ENCODE measurements at places on chromosomes 12 and 14. TPM values are rescaled to one million over a fixed set of nuclear protein-coding genes. Genes with fewer than 3 reads are reported as not detected.
A peak's percentile ranks its signal among the peaks of the same experiment; 100 is the strongest.

KRT1 gene
- total RNA-seq, result not detected

KRT79 gene
- total RNA-seq, result not detected

KCNC2 gene
- total RNA-seq, result not detected

ZC2HC1C gene
- total RNA-seq, result 0.76 TPM

IL31 gene
- not detected for total RNA-seq

KDM5A gene
- total RNA-seq, result 126 TPM

FOXA1 gene
- not detected for total RNA-seq

MAP1LC3B2 gene
- 2.9 TPM for total RNA-seq

DNA sequence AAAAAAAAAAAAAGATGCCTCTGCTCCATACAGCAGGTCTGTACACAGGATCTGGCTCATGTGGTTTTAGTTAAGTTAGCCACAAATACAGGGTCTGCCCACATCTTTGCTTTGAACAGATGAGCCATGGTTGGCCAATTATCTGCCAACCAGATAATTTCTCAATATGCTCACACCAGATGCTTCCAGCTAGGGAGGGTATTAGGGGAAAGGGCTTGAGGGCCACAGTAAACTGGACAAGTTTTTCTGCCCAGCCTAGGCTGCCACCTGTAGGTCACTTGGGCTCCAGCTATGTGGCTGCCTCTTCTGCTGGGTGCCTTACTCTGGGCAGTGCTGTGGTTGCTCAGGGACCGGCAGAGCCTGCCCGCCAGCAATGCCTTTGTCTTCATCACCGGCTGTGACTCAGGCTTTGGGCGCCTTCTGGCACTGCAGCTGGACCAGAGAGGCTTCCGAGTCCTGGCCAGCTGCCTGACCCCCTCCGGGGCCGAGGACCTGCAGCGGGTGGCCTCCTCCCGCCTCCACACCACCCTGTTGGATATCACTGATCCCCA is 776 bp downstream of the RDH5 start:
- no peak for DNase-seq

DNA sequence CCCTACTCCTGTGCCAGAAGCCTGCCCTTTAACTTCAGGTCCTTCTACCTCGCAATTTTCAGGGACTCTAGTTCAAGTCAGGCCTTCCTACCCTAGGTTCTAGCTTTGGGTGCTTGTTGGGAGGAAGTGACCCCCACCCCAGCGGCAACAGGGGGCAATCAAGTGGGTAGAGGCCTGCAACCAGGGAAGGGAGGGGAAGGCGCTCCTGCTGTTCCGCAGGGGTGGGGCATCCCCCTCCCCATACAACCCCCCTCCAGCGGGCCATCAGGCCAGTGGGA is 204 bp upstream of the PRPH start:
- DNase-seq, result no peak

GRCh38 chr12:105351523-105351922 is 21.0 kb downstream of the C12orf75 start:
- no peak for DNase-seq

GRCh38 chr12:110577864-110578693 is 5.0 kb downstream of the PPTC7 start:
- peak; percentile 86 for DNase-seq

GRCh38 chr12:93984005-93984404 is 164.4 kb upstream of the PLXNC1 start:
- no peak for DNase-seq

DNA sequence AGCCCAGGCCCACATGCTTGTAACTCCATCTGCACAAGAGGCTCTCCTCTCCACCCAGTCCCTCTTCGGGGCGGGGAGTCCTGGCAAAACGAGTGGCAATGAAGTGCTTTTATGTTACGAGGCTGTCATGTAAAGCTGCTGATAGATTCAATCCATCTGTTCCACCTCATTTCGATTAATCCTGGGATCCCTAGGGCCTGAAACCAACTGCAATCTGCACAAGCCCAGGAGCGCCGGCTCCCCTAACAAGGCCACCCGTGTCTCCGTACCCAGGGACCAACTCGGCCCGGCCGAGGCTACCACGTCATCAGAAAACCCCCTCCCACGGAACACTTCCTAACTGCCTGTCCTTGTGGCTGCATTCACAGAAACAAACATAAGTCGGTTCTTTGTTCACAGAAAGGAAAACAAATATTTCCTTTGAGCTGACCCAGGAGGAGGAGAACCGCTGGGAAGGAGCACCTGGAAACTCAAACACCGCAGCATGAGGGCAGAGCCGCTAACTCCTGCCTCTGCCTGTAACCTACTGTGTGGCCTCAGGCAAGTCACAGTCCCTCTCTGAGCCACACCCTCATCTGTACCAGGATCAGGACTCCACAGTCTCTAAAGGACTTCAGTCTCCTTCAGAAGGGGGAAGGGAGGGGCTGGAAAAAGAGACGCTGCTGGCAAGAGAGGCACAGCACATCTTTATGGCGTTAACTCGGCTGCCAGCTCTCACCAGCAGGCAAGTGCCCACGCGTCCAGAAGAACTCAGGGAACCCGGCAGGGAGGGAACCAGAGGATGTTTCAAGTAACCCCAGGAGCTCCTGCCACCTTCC is 47.8 kb downstream of the CCDC88C start:
- peak; percentile 81 for DNase-seq

- no peak for DNase-seq
Measured at GRCh38 chr12:57042695-57043094, 7.2 kb downstream of the MYO1A start.

DNA sequence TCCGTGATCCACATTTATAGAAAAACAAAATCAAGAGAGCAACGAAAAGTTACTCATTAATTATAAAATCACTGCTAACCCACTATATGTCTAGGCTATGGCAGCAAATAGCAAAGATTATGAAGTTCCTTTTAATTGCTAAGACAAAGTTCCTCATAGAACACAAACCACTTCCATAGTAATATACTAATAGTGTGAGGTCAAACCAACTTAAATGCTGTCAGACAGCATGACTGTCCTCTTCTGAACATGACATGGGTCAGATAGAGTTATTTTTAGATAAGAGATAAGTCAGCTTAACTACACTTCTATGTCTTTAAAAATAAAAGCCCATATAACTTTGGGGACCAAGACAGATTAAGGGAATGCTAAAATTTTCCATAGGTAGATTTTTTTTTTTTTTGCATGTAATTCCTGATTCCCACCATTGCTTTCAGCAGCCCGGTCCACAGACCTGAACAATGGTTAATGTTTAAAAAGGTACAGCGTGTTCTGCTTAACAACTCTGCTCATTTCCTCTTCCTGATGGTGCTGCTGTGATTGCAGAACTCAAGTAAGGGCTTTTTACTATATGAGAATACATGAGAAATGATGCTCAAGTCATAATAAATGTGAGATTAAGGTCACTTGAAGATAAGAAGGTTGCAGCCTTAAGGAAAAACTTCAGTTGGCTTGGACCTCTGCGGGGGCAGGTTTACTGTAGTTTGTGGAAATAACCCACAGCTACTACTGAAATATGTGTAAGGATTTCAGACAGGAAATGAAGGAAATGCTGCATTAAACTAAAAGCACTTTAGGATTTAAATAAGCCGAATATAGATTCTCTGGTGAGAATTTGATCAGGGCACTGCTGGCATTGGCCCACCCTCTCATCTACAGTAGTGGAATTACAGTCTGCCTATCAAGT is 37.7 kb upstream of the DUSP6 start:
- no peak for DNase-seq

DNA sequence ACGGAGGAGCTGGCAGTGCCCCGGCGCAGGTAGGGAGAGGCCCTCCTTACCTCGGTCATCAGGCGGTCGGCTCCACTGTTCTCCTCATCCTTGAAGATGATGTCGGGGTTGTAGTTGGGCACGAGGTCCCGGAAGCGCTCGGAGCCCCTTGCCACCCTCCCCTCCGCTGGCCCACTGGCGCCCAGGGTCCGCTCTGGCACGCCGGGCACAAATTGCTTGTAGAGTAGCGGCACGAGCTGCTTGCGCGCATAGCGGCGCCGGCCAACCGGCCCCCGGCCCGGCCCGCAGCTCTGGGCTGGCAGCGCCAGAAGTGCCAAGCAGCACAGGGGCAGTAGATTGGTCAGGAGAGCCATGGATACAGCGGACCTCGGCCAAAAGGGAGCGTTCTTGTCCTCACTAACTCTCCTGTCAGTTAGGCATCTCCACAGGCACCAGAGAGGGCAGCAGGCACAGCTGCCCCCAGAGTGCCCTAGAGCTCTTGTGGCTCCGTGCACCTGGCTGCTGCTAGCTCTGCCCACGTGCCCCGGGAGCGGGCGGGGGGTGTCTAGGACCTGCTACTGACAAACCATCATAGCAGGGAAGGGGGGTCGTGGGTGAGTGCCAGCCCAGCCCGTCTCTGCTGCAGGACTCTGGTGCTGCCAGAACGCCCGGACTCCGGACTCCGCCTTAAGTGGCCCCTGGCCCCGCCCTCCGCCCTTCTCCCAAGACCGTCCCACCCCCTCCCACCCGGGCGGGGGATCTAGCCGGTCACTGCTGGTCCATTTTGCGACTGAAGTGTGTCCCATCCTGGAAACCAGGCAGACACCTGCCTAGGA is at the start of gene DHH:
Gene DHH (minus strand): TSS at position 642 of the 815 bp plus-strand sequence. CDS start 289 bp downstream, at position 353.
- DNase-seq, result no peak

- no peak for DNase-seq
Measured at GRCh38 chr14:96098309-96098998, 59.3 kb downstream of the C14orf132 start.

DNA sequence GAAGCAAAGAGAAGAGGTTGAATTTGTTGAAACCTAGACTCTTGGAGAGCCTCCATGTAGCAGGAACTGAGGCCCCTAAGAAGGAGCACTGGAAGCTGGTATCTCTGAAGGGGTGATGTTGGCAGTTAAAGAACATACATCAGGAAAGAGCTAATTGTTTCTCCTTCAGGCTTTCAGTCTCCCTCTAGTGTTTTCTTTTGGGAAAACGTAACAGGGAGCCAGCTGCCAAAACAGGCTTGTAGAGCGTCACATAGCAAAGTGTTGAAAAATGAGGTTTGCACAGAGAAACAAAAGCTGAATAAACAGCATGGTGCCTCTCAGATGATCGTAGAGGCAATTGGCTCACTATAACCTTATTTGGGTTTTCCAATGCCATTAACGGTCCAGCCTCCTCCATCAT is 46.9 kb upstream of the CAND1 start:
- DNase-seq, result no peak

DNA sequence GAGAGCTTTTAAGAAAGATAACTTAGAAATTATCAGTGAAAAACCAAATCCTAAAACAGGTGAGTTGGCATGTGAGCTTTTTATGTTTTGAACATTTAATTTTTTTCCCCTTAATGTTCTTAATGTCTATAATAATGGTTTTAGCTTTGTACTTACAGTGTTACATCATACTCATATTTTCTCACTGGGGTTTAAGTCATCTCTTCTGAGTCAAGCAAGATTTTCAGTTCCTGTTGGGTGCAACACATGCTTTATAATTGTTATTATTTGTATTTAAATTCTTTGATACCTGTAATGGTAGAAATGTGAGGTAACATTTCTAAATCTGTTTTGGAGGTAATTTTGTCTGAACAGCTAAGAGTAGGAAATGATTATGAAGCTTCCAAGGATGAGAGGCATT is 113.0 kb downstream of the PLEKHA5 start:
- no peak for DNase-seq

GRCh38 chr14:84566109-84566508 is 963.8 kb upstream of the FLRT2 start:
- no peak for DNase-seq

- DNase-seq, result no peak
Measured at GRCh38 chr14:75941030-75941429, 40.8 kb downstream of the TGFB3 start.

DNA sequence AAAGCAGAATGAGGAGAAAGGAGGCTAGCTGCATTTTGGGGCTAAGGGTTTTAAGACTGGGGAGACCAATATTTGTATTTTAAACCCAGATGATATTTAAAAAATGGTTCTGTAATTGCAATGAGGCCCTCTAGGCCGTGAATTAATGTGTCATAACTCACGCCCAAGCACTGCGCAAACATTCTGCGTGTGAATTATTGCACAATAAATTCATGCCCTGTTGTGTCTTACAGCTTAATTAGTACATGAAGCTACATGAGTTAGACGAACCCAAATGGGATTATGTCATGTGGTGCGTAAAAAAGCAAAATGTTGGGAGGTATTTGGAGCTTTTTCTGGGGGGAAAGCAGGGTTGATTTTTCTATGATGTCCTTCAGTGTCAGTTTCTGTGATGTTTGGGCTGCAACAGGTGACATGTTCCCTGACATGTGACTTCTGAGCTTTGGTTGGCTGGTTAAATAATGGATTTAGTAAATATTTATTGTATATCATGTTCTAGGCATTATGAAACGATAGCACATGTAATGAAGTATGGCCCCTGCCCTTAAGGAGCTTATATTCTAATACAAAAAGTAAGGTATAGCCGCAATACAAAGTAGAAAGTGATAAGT is 30.4 kb upstream of the CISTR start:
- no peak for DNase-seq

DNA sequence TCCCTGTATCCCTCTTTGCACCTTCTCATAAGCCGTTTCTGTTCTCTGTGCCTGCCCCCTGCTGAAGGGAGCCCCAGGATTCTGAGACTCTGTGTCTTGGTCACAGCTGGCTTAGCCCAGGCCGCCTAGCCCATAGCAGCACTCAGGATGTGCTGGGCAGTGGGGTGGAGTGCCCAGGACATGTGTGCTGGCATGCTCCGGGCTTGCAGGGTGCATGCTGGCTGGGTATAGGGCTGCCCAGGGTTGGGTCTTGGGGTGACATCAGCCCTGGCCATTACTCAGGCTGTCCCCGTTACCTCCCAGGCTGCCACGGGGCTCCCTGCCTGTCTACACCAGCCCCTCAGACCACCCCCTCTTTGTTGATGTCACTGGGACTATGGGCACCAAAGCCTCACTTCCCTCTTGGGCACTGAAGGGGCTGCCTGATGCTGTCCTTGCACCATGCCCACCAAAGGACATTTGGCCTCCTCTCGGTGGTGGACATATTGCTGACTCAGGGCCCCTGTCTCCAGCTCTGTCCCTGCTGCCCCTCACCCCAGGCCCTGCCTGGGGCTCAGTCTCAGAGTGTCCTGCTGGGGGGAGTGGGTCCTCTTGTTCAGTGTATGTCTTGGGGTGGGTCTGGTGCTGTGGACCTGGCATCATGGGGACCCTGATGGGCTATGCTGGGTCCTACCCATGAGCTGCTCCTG is 2.4 kb downstream of the CEP170B start:
- DNase-seq, result no peak

GRCh38 chr12:58922849-58923248 is 2.5 kb upstream of the LRIG3 start:
- no peak for DNase-seq
